A549 (cell line): ENCODE measurements at places on chromosomes 4 and X. TPM values are rescaled to one million over a fixed set of nuclear protein-coding genes. Genes with fewer than 3 reads are reported as not detected.

DNA sequence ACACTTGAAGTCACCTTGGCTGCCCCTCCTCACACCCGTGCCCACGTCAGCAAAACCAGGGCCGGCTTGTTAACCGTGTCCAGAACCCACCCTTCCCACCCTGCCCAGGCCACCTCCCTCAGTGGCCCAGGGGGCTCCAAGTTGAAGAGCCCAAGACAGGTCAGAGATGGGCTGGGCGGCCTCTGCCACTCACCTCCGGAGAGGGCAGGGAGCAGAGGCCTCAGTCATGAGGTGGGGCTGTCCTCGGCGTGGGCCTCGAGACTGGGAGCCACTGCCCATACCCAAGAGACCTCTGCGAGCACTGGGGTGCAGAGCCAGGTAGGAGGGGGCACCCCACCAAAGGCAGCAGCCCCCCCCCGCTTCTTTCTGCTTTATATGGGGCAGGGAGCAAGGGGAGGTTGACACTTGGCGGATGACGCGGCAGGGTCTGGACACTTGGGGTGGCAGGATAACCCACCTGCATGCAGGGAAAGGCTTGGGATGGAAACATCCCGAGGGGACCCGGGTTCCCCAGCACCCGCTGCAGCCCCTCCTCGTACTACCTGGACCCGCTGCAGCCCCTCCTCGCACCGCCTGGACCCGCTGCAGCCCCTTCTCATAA is 38.0 kb upstream of the SPON2 start:
- DNase-seq = no peak

GRCh38 chr4:181006499-181007260 is 1236.5 kb upstream of the TENM3 start:
- DNase-seq = no peak

DNA sequence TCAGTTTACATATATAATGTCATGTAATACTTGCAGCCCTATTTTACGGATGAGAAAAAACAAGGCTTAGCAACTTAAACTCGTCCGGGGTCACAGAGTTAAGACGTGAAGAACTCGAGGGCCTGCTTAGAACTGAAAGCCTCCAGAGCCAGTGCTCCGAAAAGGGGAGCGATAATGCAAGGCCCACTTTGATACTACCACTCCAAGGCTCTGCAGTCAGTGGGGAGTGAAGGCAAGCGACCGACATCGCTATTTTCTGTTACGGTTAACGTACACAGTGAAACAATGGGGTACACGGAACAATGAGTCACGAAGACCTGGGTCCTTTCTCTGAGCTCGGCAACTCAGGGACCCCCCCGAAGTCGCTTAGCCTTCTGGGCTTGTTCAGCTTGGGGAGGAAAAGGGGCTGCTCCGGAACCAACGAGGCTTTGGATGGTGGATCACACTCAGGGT is 965 bp downstream of the PPA2 start:
- no peak for DNase-seq

- no peak for DNase-seq
Observed at GRCh38 chr4:76546759-76547742, 112.0 kb downstream of the SHROOM3 start.

The ZNF674 gene
- polyA plus RNA-seq = 2.2 to 3.1 TPM (median 2.6 TPM) in 3 replicates

The GLRB gene
- polyA plus RNA-seq = 1.8 to 2.7 TPM (median 2.2 TPM) in 3 replicates

The FBXL5 gene
- 44.2 to 46.7 TPM (median 44.2 TPM) in 3 replicates for polyA plus RNA-seq
